ENCODE measurements at places on chromosomes 1 and 21. TPM values are rescaled to one million over a fixed set of nuclear protein-coding genes. Genes with fewer than 3 reads are reported as not detected.

Gene SIK1
- 6.1 TPM for total RNA-seq

Gene KCNA3
- 25.2 TPM for total RNA-seq

Gene IL19
- total RNA-seq, result 0.21 TPM

Gene TLCD4
- 0.21 TPM for total RNA-seq

DNA sequence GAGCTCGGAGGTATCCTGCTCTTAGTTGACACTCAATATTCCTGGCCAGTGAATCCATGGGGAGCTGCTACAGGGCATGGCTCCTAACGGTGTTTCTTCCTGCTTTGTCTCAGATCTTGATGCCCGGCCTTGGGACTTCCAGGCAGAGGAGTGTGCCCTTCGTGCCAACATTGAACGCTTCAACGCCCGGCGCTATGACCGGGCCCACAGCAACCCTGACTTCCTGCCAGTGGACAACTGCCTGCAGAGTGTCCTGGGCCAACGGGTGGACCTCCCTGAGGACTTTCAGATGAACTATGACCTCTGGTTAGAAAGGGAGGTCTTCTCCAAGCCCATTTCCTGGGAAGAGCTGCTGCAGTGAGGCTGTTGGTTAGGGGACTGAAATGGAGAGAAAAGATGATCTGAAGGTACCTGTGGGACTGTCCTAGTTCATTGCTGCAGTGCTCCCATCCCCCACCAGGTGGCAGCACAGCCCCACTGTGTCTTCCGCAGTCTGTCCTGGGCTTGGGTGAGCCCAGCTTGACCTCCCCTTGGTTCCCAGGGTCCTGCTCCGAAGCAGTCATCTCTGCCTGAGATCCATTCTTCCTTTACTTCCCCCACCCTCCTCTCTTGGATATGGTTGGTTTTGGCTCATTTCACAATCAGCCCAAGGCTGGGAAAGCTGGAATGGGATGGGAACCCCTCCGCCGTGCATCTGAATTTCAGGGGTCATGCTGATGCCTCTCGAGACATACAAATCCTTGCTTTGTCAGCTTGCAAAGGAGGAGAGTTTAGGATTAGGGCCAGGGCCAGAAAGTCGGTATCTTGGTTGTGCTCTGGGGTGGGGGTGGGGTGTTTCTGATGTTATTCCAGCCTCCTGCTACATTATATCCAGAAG lies 16.7 kb downstream of the ALX3 start:
- peaks cover 46% of the 10 kb centered on the region for H3K36me3 ChIP-seq
- H3K4me1 ChIP-seq, result no peaks in the 10 kb centered on the region
- no peak overlapping the region for H3K27ac ChIP-seq
- DNase-seq, result peak; percentile 79
- H3K4me3 ChIP-seq, result no peak overlapping the region

GRCh38 chr1:92306020-92306419 lies 7.2 kb downstream of the RPAP2 start:
- peaks cover 18% of the 10 kb centered on the region for H3K36me3 ChIP-seq
- no peak overlapping the region for H3K27ac ChIP-seq
- H3K4me1 ChIP-seq, result peaks cover 11% of the 10 kb centered on the region
- DNase-seq, result no peak
- no peaks in the 10 kb centered on the region for H3K27me3 ChIP-seq
